ENCODE measurements at places on chromosomes 16 and 17. TPM values are rescaled to one million over a fixed set of nuclear protein-coding genes. Genes with fewer than 3 reads are reported as not detected.

SRSF2 gene
- total RNA-seq, result 284 TPM

RGS11 gene
- total RNA-seq, result 0.17 TPM

ARHGDIG gene
- total RNA-seq, result not detected

ARHGAP23 gene
- 49.5 TPM for total RNA-seq

CCDC137 gene
- 14.9 TPM for total RNA-seq

KRTAP4-12 gene
- not detected for total RNA-seq

HNF1B gene
- total RNA-seq, result not detected

EPX gene
- total RNA-seq, result not detected

HSPB9 gene
- not detected for total RNA-seq

C17orf100 gene
- total RNA-seq, result 1.3 TPM

TMED6 gene
- not detected for total RNA-seq

ABCA10 gene
- total RNA-seq, result under 0.01 TPM

SEPTIN1 gene
- 0.15 TPM for total RNA-seq

GNPTG gene
- 37.5 TPM for total RNA-seq

HASPIN gene
- total RNA-seq, result 9.7 TPM

CTRL gene
- total RNA-seq, result 1.0 TPM

BAIAP3 gene
- total RNA-seq, result 0.74 TPM

SHISA9 gene
- not detected for total RNA-seq

SLC16A13 gene
- total RNA-seq, result 2.1 TPM

ZFHX3 gene
- total RNA-seq, result 2.8 TPM

RHBDF2 gene
- 12.1 TPM for total RNA-seq

RNF222 gene
- not detected for total RNA-seq

KRT40 gene
- total RNA-seq, result not detected

TMEM238L gene
- not detected for total RNA-seq

CYGB gene
- total RNA-seq, result 16.1 TPM

SGF29 gene
- total RNA-seq, result 12.3 TPM

ZNF597 gene
- 0.67 TPM for total RNA-seq
